Subcutaneous adipose tissue (tissue), 4 donors: ENCODE measurements at places on chromosomes 2 and 18. TPM values are rescaled to one million over a fixed set of nuclear protein-coding genes. Genes with fewer than 3 reads are reported as not detected.

The GALNT14 gene
- total RNA-seq: 1.1 TPM

The TMEM169 gene
- total RNA-seq: 0.57 TPM

The TXNDC2 gene
- total RNA-seq: not detected

The SERPINB11 gene
- total RNA-seq: not detected

The RFX8 gene
- total RNA-seq: 2.9 TPM

The C2orf72 gene
- 1.3 TPM for total RNA-seq

The SGPP2 gene
- not detected for total RNA-seq

The PLGLB1 gene
- total RNA-seq: 2.0 TPM

The HAAO gene
- 10.2 TPM for total RNA-seq

The NDC80 gene
- not detected for total RNA-seq

The SEPTIN10 gene
- total RNA-seq: 108 TPM

The ITGB6 gene
- not detected for total RNA-seq

The SERPINB10 gene
- total RNA-seq: not detected

The CD8B gene
- not detected for total RNA-seq

The CKAP2L gene
- total RNA-seq: 1.5 TPM

The OTOS gene
- not detected for total RNA-seq

The FAM124B gene
- 10.5 TPM for total RNA-seq

The TEX44 gene
- not detected for total RNA-seq

The DGUOK gene
- total RNA-seq: 50.1 TPM

The RAMP1 gene
- total RNA-seq: not detected

The RPRM gene
- total RNA-seq: not detected

The CRYBA2 gene
- not detected for total RNA-seq

The GPR17 gene
- total RNA-seq: not detected

The TRIM43 gene
- total RNA-seq: not detected

The ASB18 gene
- total RNA-seq: not detected

The MSGN1 gene
- not detected for total RNA-seq

The INHA gene
- total RNA-seq: not detected

The FAM237A gene
- not detected for total RNA-seq

The HOXD12 gene
- not detected for total RNA-seq

The CFAP210 gene
- total RNA-seq: not detected

The CYP26B1 gene
- total RNA-seq: 27.9 TPM

The OR6B3 gene
- not detected for total RNA-seq

The ACOXL gene
- not detected for total RNA-seq

The SERPINB4 gene
- not detected for total RNA-seq

The RTP5 gene
- total RNA-seq: not detected

The TNFRSF11A gene
- 0.94 TPM for total RNA-seq

The DES gene
- 20.5 TPM for total RNA-seq

The C2orf15 gene
- total RNA-seq: not detected

The ELOA2 gene
- total RNA-seq: not detected

The RAX gene
- total RNA-seq: not detected

The UGT1A9 gene
- not detected for total RNA-seq

The DSC3 gene
- total RNA-seq: 1.1 TPM

The SNRNP200 gene
- total RNA-seq: 67.8 TPM

The ONECUT2 gene
- not detected for total RNA-seq

The PCARE gene
- total RNA-seq: 0.66 TPM

The NT5C1B gene
- not detected for total RNA-seq

The SLC40A1 gene
- total RNA-seq: 61.2 TPM

The LYPD6 gene
- total RNA-seq: not detected

The GAREM2 gene
- 1.1 TPM for total RNA-seq

The RAB11FIP5 gene
- total RNA-seq: 17.4 TPM

The TLX2 gene
- not detected for total RNA-seq

The GREB1 gene
- 5.7 TPM for total RNA-seq

The SERPINB3 gene
- total RNA-seq: not detected
